ENCODE measurements at places on chromosomes 3 and 15. TPM values are rescaled to one million over a fixed set of nuclear protein-coding genes. Genes with fewer than 3 reads are reported as not detected.

The GNAT1 gene
- not detected for total RNA-seq

The PRSS50 gene
- 0.09 TPM for total RNA-seq

The CPNE9 gene
- total RNA-seq = 0.46 TPM

The PLSCR2 gene
- total RNA-seq = not detected

The SLC6A1 gene
- 0.55 TPM for total RNA-seq

The AGBL1 gene
- total RNA-seq = not detected

The DAPK2 gene
- total RNA-seq = 34.2 TPM

GRCh38 chr3:5898106-5898505 is 710.6 kb downstream of the EDEM1 start:
- no peak for DNase-seq

- DNase-seq = no peak
Measured at GRCh38 chr3:71857956-71858355, 73.0 kb upstream of the PROK2 start.

- DNase-seq = no peak
Measured at GRCh38 chr15:65336493-65337435, 32.3 kb downstream of the RNU5B-1 start.

GRCh38 chr15:40298216-40298935 is 9.4 kb downstream of the PLCB2 start:
- no peak for DNase-seq

- DNase-seq = no peak
Measured at GRCh38 chr3:120853416-120853815, 54.6 kb upstream of the STXBP5L start.

DNA sequence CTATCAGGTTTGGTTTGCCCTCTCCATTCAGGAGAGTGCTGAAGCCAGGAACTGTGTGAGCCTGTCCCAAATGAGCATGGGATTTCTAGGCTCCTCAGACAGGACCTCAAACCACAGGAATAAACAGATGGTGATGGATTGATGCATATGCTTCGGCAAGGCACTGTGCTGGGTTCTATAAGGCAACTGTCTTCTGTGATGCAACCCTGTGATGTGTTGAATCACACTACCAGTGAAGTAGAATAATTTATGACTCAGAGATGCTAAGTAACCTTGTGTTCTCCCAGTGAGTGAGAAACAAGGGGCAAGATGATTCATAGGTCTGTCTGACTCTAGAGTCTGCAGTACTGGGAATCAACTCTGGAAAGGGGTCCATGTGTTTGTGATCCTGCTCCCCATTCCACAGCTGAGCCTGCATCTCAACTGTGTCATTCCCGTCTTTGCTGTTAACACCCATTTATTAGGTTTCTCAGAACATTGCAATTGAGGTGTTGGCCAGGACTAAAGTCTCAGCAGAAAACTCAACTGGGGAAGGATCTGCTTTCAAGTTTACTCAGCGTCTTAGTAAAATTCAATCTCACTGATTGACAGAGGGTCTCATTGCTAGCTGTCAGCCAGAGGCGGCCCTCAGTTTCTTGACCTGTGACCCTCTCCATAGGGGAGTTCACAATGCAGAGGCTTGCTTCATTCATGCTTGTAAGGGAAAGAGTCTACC is 510.1 kb upstream of the CFAP20DC start:
- DNase-seq = no peak

- no peak for DNase-seq
Measured at GRCh38 chr15:29400701-29401100, 131.1 kb upstream of the NSMCE3 start.

DNA sequence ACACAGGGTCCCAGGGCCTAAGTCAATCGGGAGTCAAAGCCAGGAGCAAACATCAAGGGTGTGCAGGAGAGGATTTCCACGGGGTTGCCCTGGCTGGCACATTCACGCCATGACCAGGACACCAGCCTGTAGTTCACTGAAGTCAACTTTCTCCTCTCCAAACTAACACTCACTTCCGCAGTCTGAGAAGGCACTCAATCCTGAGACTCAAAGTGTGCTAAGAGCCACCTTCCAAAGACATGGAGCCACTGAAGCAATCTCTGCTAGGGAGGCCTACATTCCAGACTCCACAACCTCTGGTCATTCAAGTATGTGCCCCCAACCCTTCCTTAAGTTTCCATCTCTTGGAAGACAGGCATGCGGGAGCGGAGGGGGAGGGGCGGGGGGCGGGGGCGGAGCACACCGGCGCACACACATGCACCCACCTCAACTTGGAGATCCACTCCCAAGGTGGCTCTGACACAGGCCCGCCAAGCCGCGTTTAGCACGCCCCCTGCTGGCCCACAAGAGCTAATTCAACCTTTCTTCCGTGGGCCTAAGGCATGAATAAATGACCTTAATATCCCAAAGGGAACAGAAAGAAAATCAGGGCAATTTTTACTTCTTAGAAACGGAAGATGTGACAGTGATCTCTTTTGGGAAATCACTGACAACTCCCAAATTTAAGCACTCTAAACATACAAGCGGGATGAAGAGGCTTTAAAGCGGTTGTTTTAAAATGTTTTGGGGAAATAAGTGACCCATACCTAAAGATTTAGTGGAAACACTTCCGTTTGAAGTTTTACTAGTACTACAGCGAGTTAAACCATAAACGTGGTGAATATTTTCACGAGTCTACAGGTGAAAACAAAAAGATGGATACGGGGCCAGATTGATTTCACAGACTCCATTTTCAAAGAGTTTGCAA is 162.5 kb upstream of the CHRNA7 start:
- DNase-seq = peak; percentile 32

GRCh38 chr3:71109241-71109976 is 474.1 kb downstream of the FOXP1 start:
- DNase-seq = no peak

- DNase-seq = no peak
Measured at GRCh38 chr15:57731530-57732103, 25.1 kb downstream of the POLR2M start.

- DNase-seq = no peak
Measured at GRCh38 chr3:180633722-180634121, 31.8 kb downstream of the TTC14 start.
